ENCODE measurements at places on chromosomes 7 and 10. TPM values are rescaled to one million over a fixed set of nuclear protein-coding genes. Genes with fewer than 3 reads are reported as not detected.
A peak's percentile ranks its signal among the peaks of the same experiment; 100 is the strongest.

- DNase-seq, result peak; percentile 79
Measured at GRCh38 chr10:6173203-6173602, 29.5 kb upstream of the PFKFB3 start.

- no peak for DNase-seq
Measured at GRCh38 chr7:55296070-55296469, 69.1 kb upstream of the LANCL2 start.

DNA sequence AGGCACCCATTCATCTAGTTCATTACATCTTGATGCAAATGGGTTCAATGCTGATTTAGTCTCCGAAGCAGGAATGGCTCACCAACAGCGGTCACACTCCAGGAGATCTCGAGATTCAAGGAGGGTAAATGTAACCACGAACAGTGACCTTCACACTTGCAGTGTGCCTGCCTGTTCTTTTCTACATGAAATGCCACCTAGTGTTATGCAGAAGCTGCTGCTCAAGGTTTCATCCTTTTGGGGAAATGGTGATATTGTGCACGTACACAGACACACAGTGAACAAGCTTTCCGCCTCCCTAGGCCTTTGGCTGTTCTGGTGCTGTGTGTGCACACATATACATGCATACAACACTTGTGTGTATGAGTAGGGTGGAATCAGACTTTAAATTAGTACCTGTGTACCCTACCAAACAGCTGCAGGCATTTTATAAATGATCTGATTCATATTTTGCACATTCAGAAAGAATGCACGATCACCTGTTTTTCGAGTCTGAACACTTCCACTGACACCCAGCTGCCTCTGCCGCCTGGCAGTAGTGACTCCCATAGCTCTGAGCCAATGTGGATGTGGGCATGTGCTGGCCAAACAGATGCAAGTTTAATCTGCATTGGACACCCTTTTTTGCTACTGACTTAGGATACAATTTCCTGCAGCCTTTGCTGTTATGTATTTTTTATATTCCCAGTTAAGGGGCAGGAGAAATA is 100.5 kb downstream of the TACC2 start:
- DNase-seq, result no peak

DNA sequence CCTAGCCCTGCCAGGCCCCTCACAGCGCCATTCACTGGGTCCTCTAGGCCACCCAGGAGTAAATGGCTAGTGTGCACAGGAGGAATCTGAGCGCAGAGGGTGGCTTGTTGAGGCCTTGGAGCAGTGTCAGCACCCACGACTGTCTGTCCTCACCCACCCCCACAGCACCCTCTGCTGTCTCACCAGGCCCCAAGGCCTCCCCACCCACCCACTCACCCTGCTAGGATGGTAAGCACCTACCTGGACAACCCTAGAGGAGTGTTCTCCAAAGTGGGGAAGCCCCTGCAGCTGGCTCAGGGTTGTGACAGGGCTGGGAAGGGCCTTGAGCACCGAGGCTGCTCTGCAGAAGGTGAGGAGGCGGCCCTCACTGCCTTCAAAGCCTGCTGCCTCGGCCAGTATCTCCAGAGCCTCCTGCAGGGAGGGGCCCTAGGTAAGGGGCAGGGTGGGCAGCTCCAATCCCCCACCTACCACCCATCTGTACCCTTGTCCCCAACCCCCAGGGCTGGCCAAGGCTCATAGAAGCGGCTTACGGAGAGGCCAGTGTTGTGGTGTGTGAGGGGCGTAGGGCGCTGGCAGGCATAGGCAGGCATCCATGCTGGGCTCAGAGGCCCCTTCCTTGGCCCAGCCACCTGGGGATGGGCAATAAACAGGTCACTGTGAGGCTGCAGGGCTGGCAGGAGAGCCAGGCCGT is 2.9 kb downstream of the POLM start:
- DNase-seq, result no peak

- no peak for DNase-seq
Measured at GRCh38 chr10:101601541-101601940, 13.4 kb downstream of the DPCD start.

GRCh38 chr10:34760606-34761005 is 54.5 kb downstream of the PARD3 start:
- DNase-seq, result no peak

DNA sequence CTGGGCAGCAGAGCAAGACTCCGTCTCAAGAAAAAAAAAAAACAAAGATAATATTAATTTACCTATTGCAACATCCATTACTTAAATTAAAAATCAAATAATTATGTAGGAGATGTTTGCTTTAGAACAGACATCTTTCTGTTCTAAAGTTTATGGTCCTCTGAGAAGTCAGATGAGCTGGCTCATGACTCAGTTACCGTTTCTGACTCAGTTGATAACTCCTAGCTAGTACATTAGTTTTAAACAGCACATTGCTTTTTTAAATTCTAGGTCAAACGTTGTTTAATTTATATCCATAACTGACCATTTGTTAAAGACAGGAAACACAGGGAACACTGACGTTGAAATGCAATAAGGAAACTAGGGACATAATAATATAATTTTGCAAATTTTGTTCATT is 162.7 kb downstream of the ETV1 start:
- DNase-seq, result no peak

- DNase-seq, result no peak
Measured at GRCh38 chr7:66687186-66687585, 53.3 kb upstream of the RABGEF1 start.

DNA sequence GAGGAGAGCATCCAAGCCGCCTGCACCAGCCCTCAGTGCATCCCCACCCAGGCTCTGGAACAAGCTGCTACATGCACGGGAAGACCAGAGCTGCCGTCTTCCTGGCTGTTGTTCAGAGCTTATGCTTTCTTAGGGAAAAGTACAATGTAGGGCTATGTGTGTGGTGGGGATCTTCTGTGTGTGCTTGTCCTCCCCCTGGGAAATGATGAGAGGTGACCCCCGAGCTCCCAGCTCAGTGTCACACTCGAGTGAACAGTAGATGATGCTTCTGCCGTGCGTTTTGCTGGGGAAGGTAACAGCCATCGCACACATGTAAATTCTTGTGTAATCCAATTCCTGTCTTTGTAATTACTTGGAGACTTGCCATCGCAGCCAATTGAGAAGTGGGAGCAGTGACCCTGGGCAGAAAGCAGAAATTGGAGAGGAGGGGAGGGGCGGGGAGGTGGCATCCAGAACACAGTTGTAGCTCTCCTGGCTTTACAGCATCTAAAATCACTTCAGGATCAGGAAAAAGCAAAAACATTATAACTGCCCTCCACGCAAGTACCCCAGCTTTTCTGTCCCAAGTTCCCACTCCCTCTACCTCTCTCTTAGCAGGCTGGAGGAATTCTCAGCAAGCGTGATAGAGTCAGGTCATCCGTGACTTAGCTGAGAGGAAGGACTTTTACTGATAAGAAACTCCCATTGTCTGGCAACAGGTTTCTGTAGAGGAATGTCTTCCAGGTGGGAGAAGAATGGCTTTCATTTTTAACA is 149.6 kb downstream of the TCF7L2 start:
- no peak for DNase-seq

DNA sequence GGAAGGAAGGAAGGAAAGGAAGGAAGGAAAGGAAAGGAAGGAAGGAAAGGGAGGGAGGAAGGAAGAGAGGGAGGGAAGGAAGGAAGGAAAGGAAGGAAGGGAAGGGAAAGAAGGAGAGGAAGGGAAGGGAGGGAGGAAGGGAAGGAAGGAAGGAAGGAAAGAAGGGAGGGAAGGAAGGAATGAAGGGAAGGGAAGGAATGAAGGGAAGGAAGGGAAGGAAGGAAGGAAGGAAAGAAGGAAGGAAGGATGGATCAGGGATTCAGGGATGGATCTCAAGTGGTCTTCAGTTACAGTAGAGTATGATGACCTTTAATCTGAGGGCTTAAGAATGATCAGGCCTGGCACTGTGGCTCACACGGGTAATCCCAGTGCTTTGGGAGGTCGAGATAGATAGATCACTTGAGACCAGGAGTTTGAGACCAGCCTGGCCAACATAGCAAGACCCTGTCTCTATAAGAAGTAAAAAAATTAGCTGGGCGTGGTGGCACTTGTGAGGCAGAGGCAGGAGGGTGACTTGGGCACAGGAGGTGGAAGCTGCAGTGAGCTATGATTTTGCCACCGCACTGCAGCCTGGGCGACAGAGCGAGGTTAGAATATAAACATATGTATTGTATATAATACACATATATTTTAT is 760 bp upstream of the FOXK1 start:
- peak; percentile 35 for DNase-seq

DNA sequence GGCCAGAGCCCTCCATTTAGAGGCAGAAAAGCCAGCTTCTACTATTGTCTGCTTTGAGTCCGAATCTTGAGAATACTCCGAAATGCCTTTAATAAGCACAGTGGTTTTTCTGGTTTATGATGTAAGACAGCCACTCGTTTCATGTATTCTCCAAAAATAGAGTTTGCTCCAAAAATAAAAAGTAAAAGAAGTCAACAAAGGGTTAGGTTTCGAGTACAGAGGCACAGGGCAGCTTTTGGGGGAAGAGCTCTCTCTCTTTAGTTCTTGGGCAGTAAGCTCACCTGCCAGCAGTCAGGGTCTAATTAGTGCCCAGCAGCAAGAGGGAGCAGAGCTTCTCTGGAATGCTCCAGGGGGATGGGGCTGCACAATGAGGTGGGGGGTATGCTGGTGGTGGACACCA is 20.2 kb downstream of the CREB3L2 start:
- DNase-seq, result no peak

- DNase-seq, result no peak
Measured at GRCh38 chr10:87657371-87657770, 2.3 kb upstream of the PAPSS2 start.

DNA sequence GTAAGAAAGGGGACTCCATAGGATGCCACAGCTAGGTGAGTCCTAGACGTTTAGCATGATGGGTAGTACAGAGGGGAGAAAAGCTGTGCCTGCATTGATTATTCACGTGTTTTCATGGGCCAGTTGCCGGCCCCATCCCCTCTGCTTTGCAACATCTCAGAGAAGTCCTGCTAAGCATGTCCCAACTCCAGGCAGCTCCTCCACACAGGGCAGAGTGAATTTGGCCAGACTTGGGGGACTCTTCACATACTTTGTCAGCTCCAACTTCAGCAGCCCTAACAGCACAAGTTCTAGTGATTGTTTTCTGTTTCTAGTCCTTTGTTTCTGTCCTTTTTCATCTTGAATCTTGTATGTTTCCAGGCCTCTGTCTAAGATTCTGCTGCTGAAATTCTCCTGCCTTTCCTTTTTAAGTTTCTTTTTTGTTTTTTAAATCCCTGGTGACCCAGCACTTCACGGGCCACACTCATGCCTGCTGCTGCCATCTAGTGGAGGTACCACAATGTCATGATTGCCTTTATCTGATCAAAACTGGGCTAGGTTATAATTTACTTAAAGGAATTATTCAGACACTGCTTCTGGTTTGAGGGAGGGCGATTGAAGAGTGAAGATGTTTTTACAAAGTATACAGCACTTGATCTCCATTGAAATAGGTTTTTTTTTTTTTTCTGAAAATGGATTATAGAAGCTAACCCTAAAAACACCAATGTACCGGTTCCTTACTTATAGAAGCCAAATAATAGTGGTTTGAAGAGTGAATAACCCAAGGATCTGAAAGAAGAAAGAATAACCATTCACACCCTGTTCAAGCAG is 276.9 kb downstream of the CSTF2T start:
- DNase-seq, result peak; percentile 37

DNA sequence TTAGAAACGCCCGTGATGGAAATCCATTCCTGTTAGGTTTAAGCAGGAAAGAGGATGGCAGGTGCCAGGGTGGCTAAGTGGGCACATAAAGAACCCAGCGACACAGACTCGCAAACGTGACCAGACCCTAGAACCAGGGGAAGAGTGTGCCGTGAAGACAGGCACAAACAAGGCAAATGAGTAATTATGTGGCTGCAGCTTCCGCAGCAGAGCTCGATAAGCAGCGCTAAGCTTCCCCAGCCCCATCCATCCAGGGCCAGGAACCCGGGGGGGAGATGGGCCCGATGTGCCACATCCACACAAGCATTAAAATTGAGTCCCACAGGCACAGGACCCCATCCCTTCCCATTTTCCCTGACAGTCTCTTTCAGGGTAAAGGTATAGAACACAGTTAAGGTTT is 14.0 kb upstream of the ZFAND2A start:
- no peak for DNase-seq

GRCh38 chr10:118447478-118448270 is 105.5 kb upstream of the FAM204A start:
- no peak for DNase-seq

- no peak for DNase-seq
Measured at GRCh38 chr7:30183749-30184369, 49.1 kb downstream of the MTURN start.

- DNase-seq, result peak; percentile 74
Measured at GRCh38 chr10:22681783-22682183, 32.6 kb downstream of the PIP4K2A start.

GRCh38 chr7:147941381-147941780 is 649.2 kb upstream of the C7orf33 start:
- DNase-seq, result no peak

DNA sequence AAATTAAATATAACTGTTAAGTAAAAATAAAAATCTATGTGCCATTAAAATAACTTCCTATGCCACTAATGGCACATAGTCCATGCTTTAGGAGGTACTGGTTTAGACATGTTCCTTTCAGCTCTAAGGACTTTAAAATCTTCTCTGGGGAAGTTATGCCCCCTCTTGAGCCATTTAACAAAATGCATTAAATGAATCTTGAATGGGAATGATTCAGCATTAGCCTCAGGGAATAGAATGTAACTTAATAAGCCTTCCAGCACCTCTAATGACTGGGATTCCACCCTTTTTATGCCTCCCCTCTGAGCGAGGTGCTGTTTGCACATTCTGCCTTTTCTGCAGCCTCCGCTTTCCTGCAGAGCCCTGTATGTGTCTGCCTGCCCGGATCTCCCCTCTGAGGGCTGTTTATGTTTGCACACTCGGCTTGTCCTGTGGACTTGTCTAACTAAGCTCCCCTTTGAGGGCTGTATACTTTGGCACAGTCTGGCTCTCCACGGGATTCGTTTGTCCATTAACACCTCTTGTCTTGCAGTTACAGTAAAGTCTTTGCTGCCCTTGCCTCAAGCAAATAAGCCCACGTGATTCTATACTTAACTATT is 108.4 kb upstream of the HPS1 start:
- DNase-seq, result no peak

GRCh38 chr7:94676431-94676830 is 20.5 kb upstream of the SGCE start:
- no peak for DNase-seq

- no peak for DNase-seq
Measured at GRCh38 chr10:45257600-45257999, 57.8 kb downstream of the OR13A1 start.

DNA sequence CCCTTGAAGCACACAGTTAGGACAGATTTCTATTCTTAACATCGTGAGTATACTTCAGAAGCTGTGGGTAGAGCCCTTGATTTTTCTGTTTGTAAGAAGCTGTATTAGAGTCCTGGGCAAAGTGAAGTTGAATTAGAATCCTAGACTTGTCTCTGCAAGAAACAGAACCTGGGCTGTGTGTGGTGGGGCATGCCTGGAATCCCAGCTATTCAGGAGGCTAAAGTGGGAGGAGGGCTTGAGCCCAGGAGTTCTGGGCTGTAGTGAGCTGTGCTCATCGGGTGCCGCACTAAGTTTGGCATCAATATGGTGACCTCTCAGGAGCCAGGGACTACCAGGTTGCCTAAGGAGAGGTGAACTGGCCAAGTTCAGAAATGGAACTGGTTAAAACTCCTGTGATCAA is 183.4 kb downstream of the GNAI1 start:
- no peak for DNase-seq

Gene HDAC9
- total RNA-seq, result 1.1 TPM

Gene CPVL
- not detected for total RNA-seq

Gene ELN
- not detected for total RNA-seq

Gene MEOX2
- not detected for total RNA-seq

Gene DYNC1I1
- not detected for total RNA-seq

Gene PTF1A
- not detected for total RNA-seq

Gene BHLHA15
- not detected for total RNA-seq

Gene SLC13A1
- total RNA-seq, result not detected

Measured in activated CD4-positive, alpha-beta memory T cell treated with anti-CD3 and anti-CD28 coated beads for 36 hours (primary cell).